ENCODE measurements at places on chromosomes 2 and 18.

DNA sequence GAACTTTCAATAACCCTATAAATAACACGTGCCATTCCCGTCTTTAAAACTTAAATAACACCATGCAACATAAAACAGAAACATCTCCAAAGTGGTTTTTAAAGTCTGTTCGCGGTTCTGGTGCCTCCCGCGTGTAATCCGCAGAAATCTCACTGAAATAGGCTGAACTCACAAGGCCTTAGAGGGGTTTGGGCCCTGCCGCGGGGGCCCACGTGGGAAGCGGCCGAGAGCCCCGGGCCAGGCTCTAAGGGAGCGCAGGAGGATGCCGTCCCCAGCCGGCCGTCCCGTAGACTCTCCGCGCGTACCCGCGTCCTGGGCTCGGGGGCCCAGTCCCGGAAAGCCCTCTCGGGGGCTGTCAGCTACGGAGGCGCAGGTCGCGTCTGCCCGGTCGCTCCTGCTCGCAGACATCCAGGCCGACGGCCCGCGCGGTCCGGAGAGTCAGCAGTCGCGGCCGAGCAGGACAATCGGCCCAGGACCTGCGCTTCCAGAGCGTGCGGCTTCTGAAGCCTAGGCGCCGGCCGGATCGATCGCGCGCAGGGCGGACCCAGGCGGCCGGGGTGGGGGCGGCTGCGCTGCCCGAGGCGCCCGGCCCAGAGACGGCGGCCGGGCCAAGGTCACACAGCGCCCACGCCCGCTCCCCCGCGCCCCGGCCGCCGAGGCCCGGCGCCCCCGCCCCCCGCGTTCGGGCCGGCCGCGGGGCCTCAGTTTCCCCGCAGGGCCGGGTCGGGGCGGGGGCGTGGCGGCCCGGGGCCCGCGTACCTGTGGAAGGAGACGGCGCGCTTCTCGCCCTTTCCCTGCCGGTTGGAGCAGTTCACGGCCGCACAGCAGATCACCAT lies 558 bp downstream of the THAP4 start:
- no peak for DNase-seq

- DNase-seq: no peak
Observed at GRCh38 chr2:42029171-42029570, 18.6 kb upstream of the PKDCC start.

GRCh38 chr2:184646177-184646576 lies 47.8 kb downstream of the ZNF804A start:
- DNase-seq: no peak

DNA sequence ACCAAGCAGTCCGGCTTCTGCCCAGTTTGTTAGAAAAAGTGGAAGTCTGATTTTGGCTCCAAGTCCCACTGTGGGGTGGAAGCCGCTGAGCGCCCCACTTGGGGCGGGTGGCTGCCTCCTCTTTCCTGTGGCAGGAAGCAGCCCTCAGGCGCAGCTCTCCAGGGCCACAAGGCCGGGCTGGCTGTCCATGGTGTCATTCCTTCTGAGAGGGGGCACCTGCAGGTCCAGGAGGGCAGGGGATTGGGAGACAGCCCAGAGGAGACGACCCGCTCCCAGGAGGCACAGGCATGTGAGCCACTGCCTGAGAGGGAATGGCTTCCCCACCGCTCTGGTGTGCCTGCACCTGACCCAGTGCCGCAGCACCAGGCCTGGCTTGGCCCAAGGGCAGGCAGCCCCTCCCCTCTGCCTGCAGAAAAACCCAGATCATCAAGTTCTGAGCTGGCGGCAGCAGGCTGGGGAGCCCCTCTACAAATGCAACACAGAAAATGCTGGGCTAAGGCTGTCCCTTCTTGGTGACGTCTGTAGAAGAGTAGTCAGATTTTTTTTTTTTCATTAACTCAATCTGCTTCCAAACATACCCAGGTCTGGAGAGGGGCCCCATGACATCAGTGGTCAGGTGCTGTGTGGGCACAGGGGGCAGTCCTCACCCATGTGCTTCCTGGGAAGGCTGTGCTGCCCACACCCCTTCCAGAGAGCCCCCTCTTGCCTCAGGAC lies 38.4 kb downstream of the HS6ST1 start:
- no peak for DNase-seq

DNA sequence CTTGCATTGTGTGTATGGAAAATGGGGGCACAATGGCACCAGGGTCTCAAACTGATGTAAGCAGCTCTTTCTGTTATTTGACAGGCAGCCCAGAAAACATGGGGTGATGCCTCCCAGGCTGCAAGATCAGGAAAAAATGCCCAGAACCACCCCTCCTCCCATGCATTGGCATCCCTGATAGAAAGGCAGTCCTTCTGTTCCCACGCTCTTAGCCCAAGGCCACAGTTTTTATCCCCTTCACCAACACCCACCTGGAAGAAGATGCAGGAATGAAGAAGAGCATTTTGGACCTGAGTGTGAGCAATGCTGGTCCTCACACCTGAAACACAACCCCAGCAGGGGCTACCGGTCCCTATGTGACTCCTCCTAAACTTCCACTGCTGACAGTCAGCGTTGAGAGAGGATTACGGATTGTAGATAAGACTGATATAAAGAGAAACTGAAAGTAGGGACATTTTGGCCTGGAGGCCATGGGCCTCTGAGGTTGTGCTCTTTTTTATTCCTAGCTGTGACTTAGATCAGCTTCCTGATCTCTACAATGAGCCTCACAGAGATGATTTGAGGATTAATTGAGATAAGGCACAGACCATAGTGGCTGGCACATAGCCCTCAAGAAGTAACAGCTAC lies 386.0 kb upstream of the ATP5MC3 start:
- no peak for DNase-seq

DNA sequence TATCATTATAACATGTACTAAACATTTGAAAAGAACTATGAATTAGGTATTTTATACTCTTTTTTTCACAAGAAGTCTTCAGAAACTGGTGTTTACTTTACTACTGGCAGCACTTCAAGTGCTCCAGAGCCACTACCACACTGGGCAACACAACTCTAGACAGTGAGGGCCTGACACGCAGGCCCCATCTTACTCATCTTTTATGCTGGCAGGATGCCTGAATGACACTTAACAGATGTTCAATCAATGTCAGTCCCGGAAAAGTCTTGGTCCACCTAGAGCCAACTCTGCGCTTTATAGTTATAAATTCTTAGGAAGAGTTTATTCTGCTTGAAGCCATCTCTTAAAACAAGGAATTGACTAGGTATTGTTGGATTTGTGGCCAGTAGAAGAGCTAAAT lies 8.7 kb upstream of the WIPF1 start:
- no peak for DNase-seq

DNA sequence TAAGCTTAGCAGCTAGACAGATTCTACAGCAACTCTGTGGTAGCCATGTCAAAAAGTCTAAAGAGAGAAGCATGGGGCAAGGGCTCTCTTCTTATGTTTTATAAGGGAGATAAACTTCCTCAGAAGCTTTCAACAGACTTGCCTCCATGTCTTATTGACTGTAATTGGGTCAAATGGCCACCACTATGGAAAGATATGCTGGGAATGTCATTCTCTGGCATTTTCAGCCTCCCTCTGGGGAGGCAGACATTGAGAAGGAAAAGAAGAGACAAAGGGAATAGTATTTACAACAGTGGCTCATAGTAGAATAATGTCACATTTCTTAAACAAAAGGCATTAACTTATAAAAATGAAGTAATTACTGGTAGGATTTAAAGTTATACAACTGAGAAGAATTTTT lies 1964.5 kb upstream of the PIK3C3 start:
- DNase-seq: no peak

GRCh38 chr2:20443276-20443920 lies 3.5 kb upstream of the RHOB start:
- no peak for DNase-seq

GRCh38 chr2:62423235-62423634 lies 82.8 kb downstream of the TMEM17 start:
- no peak for DNase-seq

DNA sequence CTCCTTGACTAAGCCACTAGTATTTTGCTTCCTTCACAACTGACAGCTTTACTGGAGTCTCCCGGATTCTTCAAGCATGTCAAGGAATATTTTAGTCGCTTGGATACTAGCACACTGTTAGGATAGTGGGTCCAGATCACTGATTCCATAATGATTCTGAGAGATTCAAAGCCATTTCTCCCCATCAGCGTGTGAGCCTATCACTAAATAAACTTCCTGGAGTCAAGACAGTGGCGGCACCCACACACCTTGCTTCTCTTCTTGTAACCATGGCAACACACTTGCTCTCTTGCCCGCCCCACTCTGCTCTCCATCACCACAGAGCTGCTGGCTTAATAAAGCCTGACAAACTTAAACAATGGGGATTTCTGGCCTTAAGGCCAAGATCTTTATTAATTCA lies 245.1 kb downstream of the LRRTM1 start:
- no peak for DNase-seq

GRCh38 chr18:56202678-56203077 lies 435.7 kb downstream of the TXNL1 start:
- no peak for DNase-seq
